ENCODE measurements at places on chromosomes 3 and 15.
A peak's percentile ranks its signal among the peaks of the same experiment; 100 is the strongest.

DNA sequence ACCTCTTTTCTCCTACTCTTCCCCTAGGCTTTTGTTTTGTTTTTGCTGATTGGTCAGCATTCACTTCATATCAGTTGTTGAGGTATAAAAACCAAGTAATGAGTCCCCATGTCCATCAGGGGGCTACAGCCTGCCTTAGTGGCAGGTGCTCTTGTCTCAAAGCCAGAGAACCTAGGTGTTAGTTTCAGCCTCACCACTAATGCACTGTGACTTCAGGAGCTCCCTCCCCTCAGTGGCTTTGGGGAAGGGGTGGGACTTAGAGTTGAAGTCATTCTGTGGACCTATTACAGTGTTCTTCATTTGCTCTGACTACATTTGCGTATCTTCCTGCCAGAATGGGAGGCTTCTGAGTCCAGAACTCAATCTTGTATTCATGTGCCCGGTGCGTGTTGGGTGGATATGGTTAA lies 41.6 kb downstream of the NR2C2 start:
- peak; percentile 66 for DNase-seq

DNA sequence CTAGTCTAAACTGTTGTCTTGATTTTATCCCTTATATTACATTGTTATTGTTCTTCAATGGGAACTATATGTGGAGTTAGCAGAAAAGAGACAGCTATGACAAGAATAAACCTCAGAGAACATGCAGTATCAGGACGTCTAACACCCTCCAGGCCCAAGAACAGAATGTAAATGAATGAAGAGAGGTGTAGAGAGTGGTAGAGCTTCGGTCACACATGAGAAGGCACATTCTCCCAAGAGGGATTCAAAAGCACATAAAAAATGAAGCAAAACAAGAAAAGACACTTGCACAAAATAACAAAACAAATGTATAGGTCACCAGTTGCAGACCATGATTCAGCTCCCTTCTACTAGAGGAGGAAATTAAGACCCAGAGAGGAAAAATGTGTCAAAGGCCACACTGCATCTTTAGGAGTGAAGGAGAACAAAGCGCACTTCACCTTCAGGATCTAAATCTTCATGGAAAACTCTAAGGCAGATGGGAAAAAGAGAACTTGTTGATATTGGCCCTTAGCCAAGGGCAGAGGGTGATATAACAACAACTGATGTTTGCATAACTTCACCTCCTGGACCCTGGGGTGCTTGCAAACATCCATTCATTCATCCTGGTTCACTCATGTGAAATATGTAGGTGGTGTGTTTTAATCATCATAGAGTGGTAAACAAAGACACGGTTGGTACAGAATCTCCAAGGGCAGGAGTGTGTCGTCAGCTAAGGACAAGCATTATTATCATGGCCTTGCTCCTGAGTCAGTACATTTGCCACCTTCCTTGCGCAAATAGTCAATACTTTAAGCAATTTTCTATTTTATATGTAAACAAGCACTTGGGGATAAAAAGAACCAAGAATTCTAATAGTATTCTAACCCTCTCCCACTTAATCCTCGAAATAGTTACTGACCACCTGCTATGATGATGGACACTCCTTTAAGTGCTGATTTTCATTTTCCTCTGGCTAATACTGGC lies 8.8 kb downstream of the NEK10 start:
- no peak for DNase-seq

- DNase-seq = no peak
These were observed 89.2 kb upstream of the SNRK start for GRCh38 chr3:43197181-43197580.

DNA sequence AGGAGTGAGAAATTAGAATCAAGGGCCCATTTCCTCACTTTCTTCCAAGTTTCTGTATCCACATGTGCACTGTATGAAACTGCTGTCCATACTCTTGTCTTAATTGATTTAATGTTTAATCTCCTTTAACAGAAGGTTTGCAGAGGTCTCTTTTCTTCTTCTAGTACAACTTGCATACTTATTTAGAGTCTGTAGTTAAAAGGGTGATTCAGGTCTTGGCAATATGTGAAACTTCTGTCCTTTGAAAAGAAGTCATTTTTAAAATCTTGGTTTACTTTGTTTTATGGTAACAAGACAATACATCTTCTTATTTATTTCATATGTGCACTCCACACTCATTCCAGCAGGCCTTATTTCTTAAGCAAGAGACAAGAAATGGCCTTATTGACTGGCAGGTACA lies 25.8 kb downstream of the TMEM45A start:
- no peak for DNase-seq

- DNase-seq = peak; percentile 69
These were observed 12.3 kb upstream of the PCSK6 start for GRCh38 chr15:101501703-101502373.

- DNase-seq = no peak
These were observed 100.1 kb upstream of the PROK2 start for GRCh38 chr3:71885006-71885405.

GRCh38 chr15:98413933-98414546 lies 234.3 kb upstream of the IGF1R start:
- DNase-seq = no peak
